ENCODE measurements at places on chromosomes 5 and 9.

GRCh38 chr9:31321686-31322085, 1062.8 kb upstream of the ACO1 start:
- DNase-seq: no peak

DNA sequence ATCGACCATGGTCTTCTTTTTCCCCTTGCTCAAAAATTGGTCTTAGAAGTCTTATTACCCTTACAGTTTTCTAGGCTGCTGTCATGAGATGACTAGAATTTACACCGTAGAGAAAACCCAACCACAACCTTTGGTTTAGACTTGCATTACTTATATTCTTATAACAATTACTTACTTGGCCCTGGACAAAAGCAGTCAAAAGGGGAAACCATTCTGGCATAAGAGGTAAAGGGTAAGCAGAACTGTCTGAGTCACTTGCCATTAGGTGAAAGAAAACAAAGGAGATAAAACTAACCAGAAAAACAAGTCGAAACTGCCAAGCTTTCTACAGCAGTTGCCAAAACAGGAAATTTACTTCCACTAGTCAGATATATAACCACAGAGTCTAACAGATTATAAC, 17.9 kb downstream of the TMEM245 start:
- no peak for DNase-seq

- peak; percentile 82 for DNase-seq
Measured at GRCh38 chr9:133991964-133992779, at the start of gene VAV2. TSS of gene VAV2 (minus strand) at chr9:133992324. CDS start at chr9:133992278, 46 bp downstream.

DNA sequence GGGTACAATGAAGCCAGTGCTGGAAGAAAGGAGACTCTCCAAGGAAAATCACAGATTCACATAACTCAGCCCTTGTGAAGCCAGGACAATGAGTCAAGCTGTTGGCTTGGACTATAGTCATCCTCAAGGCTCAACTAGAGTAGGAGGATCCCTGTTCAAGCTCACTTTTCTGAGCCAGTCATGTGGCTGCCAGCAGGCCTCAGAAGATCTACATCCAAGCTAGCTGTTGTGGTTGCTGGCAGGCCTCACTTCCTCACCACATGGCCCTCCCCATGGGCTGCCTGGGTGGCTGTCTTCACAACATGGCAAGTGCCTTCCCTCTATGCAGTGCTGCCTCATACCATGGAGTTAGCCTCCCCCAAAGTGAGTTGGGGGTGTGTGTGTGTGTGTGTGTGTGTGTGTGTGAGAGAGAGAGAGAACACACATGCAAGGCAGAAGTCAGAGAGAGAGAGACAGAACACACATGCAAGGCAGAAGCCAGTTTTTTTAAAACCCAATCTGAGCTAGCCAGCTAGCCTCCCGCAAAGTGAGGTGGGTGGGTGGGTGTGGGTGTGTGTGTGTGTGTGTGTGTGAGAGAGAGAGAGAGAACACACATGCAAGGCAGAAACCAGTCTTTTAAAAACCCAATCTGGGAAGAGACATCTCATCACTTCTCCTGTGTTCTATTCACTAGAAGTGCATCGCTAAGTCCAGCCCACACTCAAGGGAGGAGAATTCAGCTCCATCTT, 17.1 kb downstream of the SCAI start:
- peak; percentile 90 for DNase-seq

GRCh38 chr5:126481243-126481642, 58.0 kb downstream of the GRAMD2B start:
- no peak for DNase-seq

DNA sequence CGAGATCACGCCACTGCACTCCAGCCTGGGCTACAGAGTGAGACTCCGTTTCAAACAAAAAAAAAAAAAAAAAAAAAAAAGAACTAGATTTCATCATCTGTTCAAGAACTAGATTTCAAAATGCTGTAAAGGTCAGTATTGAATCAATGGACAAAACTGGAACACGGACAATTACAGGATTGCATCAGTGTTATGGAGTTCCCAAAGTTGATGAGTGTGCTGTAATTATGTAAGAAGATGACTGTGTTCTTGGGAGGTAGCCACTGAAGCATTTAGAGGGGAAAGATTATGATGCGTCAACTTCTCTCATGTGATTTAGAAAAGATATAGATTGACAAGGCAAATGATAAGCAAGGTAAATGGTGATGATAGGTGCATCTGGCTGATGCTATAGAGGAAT, 6.5 kb downstream of the FAM240B start:
- no peak for DNase-seq

DNA sequence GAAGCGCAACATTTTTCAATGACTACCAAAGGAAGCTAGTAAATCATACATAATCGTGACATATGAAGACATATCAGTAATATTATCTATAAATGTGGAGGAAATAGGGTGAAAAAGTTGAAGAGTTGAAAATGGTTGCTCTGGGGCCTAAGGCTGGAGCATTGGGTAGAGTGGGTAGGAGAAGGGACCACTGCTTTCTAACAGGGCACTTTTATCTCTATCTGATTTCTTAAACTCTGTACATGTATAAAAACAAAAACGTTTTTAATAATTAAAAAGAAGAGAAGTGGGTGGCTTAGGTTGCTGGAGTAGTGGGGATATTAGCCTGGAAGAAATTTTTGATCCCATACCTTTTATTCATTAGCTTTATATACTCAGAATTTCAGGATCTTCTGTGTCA, 44.2 kb upstream of the ITGA1 start:
- DNase-seq: no peak

GRCh38 chr5:21847300-21847699, 1005.8 kb downstream of the CDH12 start:
- DNase-seq: no peak

GRCh38 chr9:113131689-113132151, 19.1 kb upstream of the SLC31A2 start:
- DNase-seq: no peak

GRCh38 chr5:103744159-103744558, 181.6 kb upstream of the NUDT12 start:
- DNase-seq: no peak

- no peak for DNase-seq
Measured at GRCh38 chr9:88379352-88379751, 8.9 kb upstream of the SPIN1 start.

DNA sequence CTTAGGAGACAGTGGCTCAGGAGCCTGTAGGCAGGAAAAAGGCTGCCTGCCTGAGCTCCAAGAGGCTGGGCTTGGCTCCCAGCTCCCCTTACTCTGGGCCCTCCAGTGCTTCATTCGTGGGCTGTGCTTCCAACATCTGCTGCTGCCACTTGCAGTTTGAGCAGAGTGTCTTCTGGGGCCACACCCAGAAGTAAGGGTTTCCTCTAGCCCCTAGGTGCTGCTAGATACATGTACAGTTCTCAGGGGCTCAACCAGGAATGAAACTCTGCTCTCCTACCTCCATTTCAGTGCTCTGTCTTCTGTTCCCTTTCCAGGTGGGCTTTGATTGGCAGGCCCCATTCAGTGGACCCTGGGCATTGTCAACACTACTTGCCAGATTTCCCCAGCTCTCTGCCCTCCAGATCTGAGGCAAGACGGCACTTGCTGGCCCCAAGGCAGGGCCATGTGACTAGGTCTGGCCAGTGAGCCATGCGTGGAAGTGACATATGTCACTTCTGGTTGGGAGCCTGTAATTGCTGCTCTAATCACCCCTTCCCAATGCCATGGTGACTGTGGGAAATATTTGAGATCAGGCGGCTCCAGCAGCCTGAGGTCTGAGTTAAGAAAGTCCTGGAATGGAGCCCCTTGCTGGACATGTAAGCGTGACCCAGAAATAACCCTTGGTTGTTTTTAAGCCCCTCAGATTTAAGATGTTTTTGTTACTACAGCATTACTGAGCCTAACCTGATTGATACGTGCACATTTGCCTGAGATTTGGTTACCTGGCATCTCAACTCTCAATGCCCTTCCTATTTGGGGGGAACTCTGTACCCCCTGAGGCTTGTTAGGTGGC, 9.4 kb upstream of the BOD1 start:
- no peak for DNase-seq

GRCh38 chr5:178398901-178399700, 166.5 kb upstream of the PHYKPL start:
- DNase-seq: no peak

DNA sequence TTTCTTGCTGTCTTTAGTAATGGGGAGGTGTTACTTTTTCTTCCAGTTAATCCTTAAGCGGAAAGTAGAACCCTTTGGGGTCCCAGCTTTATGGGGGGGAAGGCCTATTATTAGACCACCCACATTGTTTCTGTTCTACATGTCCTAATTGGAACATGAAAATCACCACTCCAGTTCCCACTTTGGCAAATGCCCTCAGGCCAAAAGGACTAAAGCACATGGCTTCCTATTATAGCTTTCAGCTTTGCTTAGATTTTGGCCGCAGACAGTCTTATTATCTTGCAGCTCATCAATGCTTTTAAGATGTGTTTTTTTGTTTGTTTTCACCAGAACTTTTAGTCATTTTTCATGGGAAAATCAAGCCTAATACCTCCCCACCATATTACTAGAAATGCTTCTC, 296.8 kb upstream of the ANKH start:
- no peak for DNase-seq

GRCh38 chr9:89008744-89009545, 17.7 kb downstream of the S1PR3 start:
- no peak for DNase-seq

- no peak for DNase-seq
Measured at GRCh38 chr5:191949-192690, 825 bp downstream of the LRRC14B start.

DNA sequence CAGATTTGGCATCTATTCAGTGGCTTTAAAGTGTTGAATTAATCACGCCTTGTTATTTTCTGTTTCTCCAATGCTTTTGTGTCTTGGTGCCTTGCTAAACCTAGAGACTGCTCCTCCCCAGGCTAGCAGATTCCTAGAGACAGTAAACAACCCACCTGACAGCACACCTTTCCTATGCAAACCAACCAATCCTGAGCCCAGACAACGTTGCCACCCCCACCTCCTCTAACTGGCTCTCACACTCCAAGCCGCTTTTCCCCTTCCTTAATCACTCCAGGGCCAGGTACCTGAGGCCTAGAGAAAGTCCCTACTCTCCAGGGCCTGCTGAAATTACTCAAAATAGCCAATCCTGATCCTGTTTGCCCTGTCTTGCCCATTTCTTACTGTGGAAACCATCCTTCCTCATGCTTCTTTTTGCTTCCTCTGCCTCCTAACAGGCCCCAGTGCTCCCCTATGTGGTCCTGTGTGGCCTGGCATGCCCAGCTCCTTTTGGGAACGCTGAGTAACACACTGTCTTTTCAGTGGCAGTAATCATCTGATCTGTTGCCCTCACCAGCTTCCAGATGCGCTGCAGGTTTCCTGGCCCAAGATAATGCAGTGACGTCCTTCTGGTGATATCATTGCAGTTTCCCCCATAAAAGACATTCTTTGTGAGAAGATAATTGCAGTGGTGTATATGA, 53.4 kb downstream of the GAS1 start:
- DNase-seq: no peak

DNA sequence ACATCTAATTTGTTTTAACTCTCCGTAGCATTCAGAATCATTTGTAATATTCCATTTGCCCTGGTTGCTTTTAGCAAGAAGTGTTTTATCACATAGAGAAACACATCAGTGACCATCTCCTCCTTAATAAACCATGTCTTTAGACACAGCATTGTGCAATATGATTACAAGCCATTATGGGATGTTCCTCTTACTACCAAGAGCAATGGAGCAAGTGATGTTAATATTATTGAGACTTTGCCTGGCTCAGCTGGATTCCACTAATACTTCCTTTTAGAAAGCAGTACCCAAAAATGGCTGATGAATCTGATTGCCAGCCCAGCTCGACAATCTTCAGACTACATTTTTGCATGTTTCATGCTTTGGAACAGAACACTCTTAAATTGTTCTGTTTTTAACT, 364.2 kb downstream of the OSTF1 start:
- no peak for DNase-seq

DNA sequence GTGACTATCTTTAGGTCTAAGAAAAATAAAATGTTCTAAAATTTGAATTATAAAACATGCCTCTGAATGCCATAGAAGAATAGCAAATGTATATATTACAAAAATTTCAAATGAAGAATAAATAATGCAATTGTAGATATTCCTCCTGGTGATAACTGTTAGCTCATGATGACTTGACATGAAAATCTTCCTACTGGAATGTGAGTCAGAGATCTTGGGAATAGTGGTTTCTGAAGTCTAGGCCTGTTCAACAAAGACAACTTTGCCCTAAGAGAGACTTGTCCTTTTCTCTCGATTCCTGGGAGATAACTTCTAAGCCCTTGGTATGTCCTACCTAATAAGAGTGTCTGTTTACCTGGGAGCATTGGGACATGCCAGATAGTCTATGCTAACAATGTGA, 746.3 kb upstream of the RIOK2 start:
- no peak for DNase-seq

DNA sequence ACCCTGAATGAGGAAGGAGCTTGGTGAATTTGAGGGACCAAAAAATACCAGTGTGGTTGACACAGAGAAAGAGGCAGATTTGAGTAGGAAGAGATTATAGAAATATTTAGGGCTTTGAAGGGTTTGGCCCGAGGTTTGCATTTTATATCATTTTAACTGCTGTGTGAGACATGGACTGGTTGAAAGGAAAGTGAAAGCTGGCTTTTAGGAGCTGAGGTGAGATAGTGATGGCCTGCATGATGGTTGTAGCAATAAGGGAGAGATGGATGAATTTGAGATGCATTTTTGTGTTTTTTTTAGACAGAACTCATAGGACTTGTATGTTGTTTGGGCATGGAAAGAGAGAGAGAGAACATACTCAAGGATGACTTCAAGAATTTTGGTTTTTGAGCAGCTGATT, 21.7 kb downstream of the FER start:
- no peak for DNase-seq

DNA sequence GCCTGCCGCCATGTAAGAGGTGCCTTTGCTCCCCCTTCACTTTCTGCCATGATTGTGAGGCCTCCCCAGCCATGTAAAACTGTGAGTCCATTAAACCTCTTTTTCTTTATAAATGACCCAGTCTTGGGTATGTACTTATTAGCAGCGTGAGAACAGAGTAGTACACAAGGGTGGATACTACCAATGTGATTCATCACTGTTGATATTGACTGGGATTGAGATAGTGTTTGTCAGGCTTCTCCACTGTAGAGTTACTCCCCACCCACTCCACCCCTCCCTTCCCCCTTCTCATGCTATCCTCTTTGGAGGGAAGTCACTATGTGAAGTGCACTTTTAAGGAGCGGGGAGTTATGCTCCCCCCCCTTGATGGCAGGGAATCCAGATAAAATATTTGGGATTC, 11.4 kb upstream of the CRHBP start:
- DNase-seq: no peak

DNA sequence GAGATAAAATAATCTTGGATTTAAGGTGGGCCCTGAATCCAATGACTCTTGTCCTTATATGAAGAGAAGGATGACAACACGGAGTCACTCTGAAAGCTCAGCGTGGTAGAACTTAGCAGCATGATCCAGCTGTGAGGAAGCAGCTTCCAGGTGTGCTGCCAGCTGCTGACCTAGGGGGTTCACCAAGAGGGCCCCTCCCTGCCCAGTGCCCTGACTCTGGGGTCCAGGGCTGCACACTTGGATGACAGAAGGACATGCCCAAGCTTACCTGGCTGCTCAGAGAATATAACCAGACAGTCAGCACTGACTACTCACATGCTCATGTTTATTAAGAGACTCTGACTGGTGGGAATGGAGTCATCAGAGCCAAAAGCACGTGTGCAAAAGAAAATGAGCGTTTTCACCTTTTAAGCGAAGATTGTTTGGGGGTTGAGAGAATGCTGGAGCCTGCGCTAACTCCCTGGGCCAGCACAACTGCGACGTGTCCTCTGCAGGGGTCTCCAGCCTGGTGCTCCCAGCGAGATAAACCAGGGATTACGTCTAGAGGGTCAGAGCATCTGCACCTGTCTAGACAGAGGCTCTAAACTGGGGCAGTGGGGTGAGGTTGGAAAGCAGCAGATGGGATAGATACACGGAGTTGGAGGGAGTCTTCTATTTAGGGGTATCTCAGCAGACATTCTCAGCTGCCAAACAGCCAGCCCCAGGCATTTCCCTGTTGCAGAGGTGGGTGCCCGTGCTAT, 41.3 kb downstream of the ROPN1L start:
- DNase-seq: no peak

All from Right ventricle myocardium superior (tissue), 1 donor.